ENCODE measurements at places on chromosomes 3 and 15. TPM values are rescaled to one million over a fixed set of nuclear protein-coding genes. Genes with fewer than 3 reads are reported as not detected.
A peak's percentile ranks its signal among the peaks of the same experiment; 100 is the strongest.

Gene SPINT1
- 7.6 TPM for total RNA-seq

DNA sequence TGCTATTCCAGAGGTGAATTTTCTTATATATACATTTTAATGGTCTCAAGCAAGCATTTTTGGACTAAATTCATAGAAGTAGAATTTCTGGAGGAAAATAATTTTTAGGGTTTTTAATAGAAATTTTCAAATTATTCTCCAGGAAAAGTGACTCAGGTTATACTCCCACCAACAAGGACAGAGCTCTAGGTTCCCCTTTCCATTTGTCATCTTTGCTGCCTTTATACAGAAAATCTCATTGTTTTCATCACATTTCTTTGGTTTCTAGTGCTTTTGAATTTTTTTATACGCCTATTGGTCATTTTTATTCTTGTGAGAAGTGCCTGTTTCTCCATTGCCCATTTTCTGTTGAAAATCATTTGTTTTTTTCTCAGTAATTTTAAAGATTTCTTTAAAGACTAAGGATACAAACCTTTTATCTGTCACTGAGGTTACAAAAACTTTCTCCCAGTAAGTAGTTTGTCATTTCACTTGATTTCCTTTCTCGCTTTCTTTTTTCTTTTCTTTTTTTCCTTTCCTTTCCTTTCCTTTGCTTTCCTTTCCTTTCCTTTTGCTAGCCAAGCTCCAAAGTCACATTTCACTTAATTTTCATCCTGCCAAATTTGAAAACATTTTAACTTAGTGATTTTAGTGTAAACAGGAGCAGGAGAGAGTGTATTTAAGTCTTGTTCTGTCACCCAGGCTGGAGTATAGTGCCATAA is 77.1 kb upstream of the CHRNB4 start:
- DNase-seq: no peak
- no peaks in the 10 kb centered on the region for H3K36me3 ChIP-seq
- no peaks in the 10 kb centered on the region for H3K4me1 ChIP-seq

GRCh38 chr3:112134335-112135124 is 1.5 kb upstream of the GCSAM start:
- H3K27ac ChIP-seq: no peak overlapping the region
- H3K27me3 ChIP-seq: no peaks in the 10 kb centered on the region
- DNase-seq: no peak
- H3K4me3 ChIP-seq: no peak overlapping the region

GRCh38 chr3:46866720-46867549 is 3.7 kb upstream of the MYL3 start:
- DNase-seq: peak; percentile 62

GRCh38 chr15:95646484-95647273 is 683.8 kb upstream of the NR2F2 start:
- H3K4me1 ChIP-seq: no peaks in the 10 kb centered on the region
- no peak for DNase-seq
- H3K4me3 ChIP-seq: no peak overlapping the region
- H3K36me3 ChIP-seq: no peaks in the 10 kb centered on the region
- no peak overlapping the region for H3K27ac ChIP-seq

DNA sequence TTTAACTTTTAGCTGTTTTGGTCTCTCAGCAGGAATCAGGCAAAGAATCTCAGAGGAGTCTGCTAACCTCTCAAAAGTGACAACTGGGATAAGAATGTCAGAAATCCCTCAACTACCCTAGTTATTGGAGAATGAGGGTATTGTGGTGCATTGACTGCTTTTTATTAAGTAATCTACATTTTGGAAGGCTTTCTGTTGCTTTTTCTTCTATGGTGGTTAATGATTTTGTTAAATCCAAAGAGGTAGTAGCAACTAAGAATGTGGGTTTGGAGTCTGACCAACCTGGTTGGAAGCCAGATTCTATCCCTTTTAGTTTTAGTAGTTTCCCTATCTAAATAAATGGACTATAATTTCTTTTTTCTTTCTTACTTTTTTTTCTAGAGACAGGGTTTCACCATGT is 94.7 kb upstream of the RNF7 start:
- H3K27ac ChIP-seq: no peak overlapping the region
- H3K4me3 ChIP-seq: no peak overlapping the region
- no peaks in the 10 kb centered on the region for H3K27me3 ChIP-seq
- DNase-seq: no peak
- H3K4me1 ChIP-seq: no peaks in the 10 kb centered on the region

DNA sequence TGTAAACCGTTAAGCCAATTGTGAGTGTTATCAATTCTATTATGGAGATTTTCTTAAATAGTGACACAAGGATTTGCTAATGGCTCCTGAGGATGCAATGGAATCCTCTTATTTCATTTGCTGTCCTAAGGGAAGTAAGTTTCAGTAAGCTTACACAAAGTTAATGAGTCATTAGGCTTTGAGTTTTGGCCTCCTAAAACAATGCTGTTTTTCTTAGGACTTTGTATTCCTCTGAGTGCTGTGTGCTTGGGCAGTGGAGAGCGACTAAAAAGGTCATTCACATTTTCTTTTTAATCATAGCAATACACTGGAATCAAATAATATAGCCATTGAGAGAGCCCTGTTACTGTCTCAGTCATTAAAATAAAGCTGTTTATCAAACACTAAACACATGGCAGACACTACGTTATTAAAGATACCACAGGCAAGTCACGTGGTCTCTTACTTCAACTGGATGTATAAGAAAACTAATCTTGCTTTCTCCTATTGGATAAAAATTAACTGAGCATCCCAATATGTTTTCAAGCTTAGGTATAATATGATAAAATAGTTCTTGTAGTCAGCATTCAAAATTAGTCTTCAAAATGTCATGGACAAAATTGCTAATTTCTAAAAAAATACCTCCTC is 290.8 kb downstream of the NLGN1 start:
- no peaks in the 10 kb centered on the region for H3K36me3 ChIP-seq
- no peak overlapping the region for H3K4me3 ChIP-seq
- DNase-seq: no peak
- H3K27ac ChIP-seq: no peak overlapping the region

DNA sequence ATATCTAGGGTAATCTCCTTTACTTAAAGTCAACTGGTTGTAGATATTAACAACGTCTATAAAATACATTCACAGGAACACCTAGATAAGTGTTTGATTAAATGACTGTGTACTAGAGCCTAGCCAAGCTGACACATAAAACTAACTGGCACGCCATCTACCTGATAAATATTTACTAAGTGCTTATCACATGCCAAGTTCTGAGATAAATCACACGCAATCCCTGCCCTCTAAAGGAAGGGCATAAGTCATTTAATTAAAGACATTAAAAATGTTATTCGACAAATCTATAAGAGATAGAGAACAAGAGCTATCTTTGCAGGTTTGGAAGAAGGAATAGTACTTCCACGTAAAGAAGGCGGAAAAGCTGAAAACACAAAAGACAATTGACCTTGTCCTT is 11.1 kb upstream of the MB21D2 start:
- no peak for DNase-seq
- no peaks in the 10 kb centered on the region for H3K27me3 ChIP-seq
- H3K27ac ChIP-seq: no peak overlapping the region
- H3K4me1 ChIP-seq: no peaks in the 10 kb centered on the region
- no peaks in the 10 kb centered on the region for H3K36me3 ChIP-seq
